ENCODE measurements at places on chromosomes 7 and 10.

GRCh38 chr10:114708717-114709335 is 50.8 kb upstream of the ABLIM1 start:
- no peak for DNase-seq

GRCh38 chr10:24618401-24618800 is 105.3 kb downstream of the ARHGAP21 start:
- DNase-seq: no peak

GRCh38 chr7:20403331-20403730 is 72.6 kb downstream of the ITGB8 start:
- DNase-seq: no peak

- no peak for DNase-seq
Observed at GRCh38 chr7:37730501-37730900, 46.9 kb downstream of the GPR141 start.

DNA sequence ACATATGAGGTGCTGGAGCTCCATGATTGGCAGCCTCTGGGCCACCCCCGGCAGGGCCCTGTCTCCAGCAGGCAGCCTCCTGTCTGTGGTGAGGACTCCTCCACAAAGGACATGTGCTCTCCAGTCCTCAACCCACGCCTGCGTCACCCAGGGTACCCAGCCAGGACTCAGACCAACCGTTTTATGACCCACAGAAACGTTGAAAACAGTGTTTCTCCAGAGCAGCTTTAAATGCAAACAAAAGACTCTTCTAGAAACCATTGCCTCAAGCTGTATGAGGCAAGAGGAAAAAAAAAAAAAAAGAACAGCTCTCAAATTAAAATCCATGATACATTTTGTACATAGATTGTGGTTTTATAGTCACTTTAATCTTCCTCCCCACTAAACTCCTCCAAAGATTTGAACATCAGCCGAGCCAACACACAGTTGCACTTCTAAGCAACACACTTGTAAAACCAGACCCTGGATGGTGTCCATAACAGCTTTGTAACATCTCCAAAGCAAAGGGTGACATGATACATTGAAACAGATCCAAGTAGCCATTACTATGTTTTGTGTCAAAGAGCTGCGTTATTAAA is 175.0 kb upstream of the LYZL2 start:
- DNase-seq: no peak

DNA sequence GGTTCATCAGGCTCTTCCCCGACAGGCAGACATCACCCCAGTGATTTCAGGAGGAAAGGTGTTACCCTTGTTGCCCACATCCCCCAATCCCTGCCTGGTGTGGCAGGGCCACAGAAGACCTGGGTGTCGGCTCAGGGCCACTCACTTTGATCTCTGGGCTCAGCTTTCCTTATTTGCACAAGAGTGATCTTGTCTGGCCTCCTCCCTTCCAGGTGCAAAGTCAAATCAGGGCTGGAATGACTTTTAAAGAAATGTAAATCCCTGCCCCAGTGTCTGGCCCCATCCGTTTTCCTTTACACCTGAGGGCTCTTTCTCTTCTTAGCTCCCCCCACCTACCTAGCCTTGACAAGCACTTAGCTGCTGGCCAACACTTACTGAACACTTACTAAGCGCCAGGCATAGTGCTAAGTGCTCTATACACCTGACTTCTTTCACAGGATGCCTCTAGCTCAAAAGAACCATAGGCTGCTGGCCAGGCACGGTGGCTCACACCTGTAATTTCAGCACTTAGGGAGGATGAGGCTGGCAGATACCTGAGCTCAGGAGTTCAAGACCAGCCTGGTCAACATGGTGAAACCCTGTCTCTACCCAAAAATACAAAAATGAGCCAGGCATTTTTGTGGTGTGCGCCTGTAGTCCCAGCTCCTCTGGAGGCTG is 979 bp upstream of the NODAL start:
- DNase-seq: no peak

- no peak for DNase-seq
Observed at GRCh38 chr7:140348161-140348849, 50.0 kb downstream of the SLC37A3 start.

DNA sequence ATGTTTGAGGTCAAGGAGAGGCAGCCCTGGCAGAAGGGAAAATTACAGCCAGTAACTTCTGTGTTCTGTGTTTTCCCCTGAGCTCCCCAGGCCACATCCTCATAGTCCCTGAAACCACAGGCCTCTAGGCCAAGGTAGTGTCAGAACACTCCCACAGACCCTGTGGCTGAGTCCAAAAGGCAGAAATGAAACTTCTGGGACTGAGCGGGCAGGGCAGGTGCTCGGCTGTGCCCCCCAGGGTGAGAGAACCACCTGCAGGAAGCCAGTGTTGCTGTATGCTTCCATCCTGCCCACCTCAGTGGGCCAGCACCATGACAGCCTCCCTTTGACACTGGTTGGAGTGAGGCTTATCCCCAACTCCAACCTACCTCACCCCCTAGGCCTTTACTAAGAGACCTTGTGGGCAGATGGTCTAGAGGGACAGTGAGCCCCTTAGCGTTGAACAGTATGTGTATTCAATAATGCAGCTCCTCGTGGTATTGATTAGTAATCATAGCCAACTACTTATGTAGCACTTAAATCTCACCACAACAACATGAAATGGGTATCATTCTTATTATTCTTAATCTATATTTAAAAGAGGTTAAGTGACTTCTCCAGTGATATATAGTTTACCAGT is 30.3 kb downstream of the PIK3CG start:
- DNase-seq: no peak

GRCh38 chr7:20470726-20471125 is 140.0 kb downstream of the ITGB8 start:
- no peak for DNase-seq

- no peak for DNase-seq
Observed at GRCh38 chr7:128093614-128094570, 62.7 kb upstream of the LRRC4 start.

GRCh38 chr7:98483276-98483963 is 82.5 kb upstream of the BAIAP2L1 start:
- DNase-seq: no peak

GRCh38 chr7:50212666-50213621 is 91.6 kb upstream of the IKZF1 start:
- DNase-seq: no peak

- DNase-seq: no peak
Observed at GRCh38 chr7:64795176-64795575, 948 bp downstream of the ZNF138 start.

GRCh38 chr7:52961084-52961483 is 74.3 kb upstream of the POM121L12 start:
- no peak for DNase-seq

DNA sequence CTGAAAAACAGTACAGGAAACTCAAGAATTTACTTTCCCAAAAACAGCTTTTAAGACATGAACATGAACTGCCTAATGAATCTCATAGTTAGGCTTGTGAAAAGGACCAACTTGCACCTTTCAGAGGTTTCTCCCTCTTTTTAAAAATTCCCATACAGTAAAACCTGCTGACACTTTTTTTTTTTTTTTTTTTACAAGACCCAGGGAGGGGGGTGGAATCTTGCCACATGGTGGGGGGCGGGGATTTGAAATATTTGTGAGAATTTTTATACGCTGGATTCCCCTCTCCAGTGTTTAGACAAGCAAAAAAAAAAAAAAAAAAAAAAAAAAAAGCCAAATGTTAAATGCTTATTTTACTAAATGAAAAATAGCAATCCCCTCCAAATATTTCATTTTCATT is 57.4 kb downstream of the HIBADH start:
- DNase-seq: no peak

DNA sequence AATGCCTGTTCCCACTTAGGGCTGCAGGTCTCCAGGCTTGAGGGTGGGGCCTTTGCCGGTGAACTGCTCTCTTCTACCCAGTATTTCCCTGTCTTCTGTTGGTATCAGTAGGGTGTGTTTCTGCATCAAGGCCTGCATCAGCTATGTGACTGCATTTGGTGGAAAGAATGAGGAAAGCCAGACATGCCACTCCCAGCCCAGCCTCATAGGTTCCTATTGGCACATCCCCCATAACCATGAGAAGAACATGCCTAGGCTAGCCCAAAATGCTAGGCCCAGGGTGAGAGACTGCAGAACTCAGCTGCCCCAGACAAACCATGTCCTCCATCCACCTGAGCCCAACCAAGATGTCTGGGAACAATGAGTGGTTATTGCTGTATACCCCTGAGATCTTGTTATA is 380.3 kb upstream of the ADARB2 start:
- no peak for DNase-seq

DNA sequence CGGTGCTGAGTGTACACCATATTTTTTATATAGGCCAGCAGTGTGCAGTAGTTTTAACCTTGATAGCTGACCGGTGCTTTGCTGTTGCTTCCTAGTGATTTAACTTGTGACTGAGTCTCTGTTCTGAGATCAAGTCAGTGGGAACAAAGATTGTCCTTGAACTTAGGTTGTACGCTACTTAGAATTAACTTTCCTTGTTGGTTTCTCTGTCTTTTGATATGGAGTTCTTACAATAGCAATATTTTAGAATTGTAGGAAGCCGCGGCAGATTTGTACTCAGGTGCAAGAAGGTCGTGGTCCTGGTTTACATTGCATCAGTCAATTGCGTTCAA is 1.3 kb downstream of the DDX21 start:
- no peak for DNase-seq

DNA sequence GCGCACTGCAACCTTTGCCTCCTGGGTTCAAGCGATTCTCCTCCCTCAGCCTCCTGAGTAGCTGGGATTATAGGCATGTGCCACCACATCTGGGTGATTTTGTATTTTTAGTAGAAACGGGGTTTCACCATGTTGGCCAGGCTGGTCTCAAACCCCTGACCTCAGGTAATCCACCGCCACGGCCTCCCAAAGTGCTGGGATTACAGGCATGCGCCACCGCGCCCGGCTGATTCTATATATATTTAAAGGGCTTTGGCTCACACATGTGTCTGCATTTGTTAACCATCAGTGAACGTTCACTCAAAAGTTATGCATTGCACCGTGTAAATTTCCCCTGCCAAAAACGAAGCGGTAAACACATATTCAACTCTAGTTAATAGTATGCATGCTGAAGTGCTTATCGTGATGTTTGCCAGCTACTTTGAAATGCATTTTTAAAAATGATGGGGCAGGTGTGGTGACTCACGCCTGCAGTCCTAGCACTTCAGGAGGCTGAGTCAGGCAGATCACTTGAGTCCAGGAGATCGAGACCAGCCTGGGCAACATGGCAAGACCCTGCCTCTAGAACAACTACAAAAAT is 17.7 kb upstream of the WIPI2 start:
- no peak for DNase-seq

All from activated naive CD4-positive, alpha-beta T cell (primary cell).